ENCODE measurements at places on chromosomes 6 and 20. TPM values are rescaled to one million over a fixed set of nuclear protein-coding genes. Genes with fewer than 3 reads are reported as not detected.
A peak's percentile ranks its signal among the peaks of the same experiment; 100 is the strongest.

GRCh38 chr20:39607141-39607540, 645.0 kb downstream of the DHX35 start:
- no peak overlapping the region for H3K27ac ChIP-seq
- H3K27me3 ChIP-seq = peaks cover 14% of the 10 kb centered on the region
- no peak for DNase-seq
- H3K36me3 ChIP-seq = no peaks in the 10 kb centered on the region
- H3K4me1 ChIP-seq = no peaks in the 10 kb centered on the region

- H3K27me3 ChIP-seq = no peaks in the 10 kb centered on the region
- no peak overlapping the region for H3K27ac ChIP-seq
- DNase-seq = no peak
- H3K4me3 ChIP-seq = no peak overlapping the region
- H3K36me3 ChIP-seq = no peaks in the 10 kb centered on the region
- peaks cover 18% of the 10 kb centered on the region for H3K4me1 ChIP-seq
These were observed 7.8 kb downstream of the SMIM13 start for GRCh38 chr6:11101417-11101816.

GRCh38 chr20:63957690-63958441, 1.6 kb upstream of the UCKL1 start:
- no peak for DNase-seq
- H3K4me1 ChIP-seq = peaks cover 20% of the 10 kb centered on the region
- peak overlapping the region; percentile 66 for H3K4me3 ChIP-seq

DNA sequence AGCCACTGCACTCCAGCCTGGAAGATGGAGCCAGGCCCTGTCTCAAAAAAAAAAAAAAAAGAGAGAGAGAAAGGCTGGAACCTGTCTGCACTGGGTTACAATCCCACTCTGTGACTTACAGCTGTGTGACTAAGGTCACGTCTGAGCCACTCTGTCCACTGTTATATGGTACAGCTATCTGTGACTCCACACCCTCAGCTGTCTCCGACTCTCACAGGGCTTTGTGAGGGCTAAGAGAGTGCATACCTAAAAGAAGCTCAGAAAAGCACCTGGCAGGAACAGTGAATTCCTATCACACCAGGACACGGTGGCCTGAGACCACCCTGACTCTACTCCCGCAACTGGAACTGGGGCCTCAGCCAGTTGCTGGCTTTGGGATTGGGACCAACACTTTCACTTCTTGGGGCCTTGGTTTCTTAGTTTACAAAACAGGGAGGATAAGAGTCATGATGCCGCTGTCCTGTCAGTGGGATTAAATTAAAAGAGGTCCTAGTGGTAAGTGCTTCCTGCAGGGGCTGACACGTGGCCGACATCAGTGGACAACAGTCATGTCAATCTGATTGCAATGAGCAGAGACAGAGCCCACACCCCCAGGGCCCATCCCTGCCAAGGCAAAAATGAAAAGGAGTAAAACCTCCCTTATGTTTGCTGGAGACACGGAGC, 5.7 kb upstream of the CD93 start:
- H3K27me3 ChIP-seq = peaks cover 33% of the 10 kb centered on the region

Gene C6orf163
- 0.65 TPM for polyA plus RNA-seq

Measured in naive B cell (primary cell).